Activated naive CD4-positive, alpha-beta T cell (primary cell): ENCODE measurements at places on chromosomes 2 and 18.

DNA sequence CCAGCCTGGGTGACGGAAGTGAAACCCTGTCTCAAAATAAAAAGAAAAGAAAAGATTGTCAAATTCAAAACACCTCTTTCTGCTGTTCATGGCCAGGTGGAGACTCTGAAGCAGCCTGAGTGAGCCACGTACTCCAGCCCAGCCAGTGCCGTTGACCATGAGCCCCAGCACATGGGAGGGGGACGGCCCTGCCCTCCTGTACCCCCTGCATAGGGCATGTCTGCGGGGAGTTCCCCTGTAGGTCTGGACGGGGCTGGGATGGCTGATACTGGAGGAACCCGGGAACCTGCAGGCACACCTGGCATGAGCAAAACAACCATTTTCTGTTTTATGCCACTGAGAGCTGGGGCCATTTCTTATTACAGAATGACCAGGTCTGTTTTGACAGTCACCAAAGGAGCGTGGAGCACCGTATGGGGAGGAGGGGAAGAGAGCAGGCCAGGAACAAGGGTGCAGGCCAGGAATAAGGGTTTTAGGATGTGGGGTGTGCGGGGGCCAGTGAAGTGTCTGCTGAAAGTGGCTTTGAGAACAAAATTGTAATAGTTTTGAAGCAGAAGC, 30.1 kb downstream of the TMEM18 start:
- no peak for DNase-seq

DNA sequence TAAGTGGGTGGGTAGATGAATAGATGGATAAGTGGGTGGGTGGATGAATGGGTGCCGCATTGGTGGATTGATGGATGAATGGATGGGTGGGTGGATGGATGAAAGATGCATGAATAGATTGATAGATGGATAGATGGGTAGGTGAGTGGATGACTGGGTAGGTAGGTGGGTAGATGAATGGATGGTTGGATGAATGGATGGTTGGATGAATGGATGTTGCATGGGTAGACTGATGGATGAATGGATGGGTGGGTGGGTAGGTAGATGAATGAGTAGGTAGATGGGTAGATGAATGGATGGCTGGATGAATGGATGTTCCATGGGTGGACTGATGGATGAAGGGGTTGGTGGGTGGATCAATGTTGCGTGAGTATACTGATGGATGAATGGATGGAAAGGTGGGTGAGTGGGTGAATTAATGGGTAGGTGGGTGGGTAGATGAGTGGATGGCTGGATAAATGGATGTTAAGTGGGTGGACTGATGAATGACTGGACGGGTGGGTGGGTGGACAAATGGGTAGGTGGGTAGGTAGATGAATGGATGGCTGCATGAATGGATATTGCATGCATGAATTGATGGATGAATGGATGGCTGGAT, 30.5 kb downstream of the ANKMY1 start:
- no peak for DNase-seq

GRCh38 chr2:105746177-105747080, 1.7 kb downstream of the NCK2 start:
- peak; percentile 72 for DNase-seq

GRCh38 chr2:113167962-113168340, 5.8 kb upstream of the PSD4 start:
- no peak for DNase-seq

- peak; percentile 16 for DNase-seq
These were observed 199.4 kb downstream of the ZEB2 start for GRCh38 chr2:144320491-144320890.
